ENCODE measurements at places on chromosomes 4 and X. TPM values are rescaled to one million over a fixed set of nuclear protein-coding genes. Genes with fewer than 3 reads are reported as not detected.
A peak's percentile ranks its signal among the peaks of the same experiment; 100 is the strongest.

GRCh38 chrX:12610079-12610478 is 181.1 kb upstream of the PRPS2 start:
- no peak overlapping the region for H3K27ac ChIP-seq
- no peak overlapping the region for H3K4me3 ChIP-seq
- no peak for DNase-seq
- H3K36me3 ChIP-seq = no peaks in the 10 kb centered on the region
- H3K27me3 ChIP-seq = peaks cover 18% of the 10 kb centered on the region
- no peaks in the 10 kb centered on the region for H3K4me1 ChIP-seq

Gene PTCHD1
- total RNA-seq = 0.53 TPM

DNA sequence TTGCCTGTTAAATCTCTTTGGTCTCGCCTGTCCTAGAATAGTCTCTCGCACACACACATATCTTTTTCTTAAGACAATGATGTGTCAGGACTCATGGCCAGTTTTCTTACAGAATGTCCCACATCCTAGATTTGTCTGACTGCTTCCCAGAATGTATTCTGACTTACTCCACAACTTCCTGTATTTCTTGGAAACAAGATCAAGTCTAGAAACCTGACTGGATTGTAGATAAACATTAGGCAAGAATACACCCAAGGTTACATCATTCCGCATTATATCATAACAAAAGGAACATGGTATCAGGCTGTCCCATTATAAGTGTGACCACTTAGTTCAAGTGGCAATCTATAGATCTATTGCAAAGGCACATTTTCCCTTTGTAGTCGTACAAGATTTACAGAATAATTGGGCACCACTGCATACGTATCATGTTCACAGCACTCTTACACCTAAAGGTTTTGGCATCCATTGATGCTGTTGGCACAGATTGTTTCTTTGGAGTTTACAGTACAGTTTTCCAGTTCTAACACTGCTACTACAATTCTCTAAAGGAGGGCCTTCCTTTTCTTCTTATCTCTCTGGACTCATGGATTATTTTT is 56.4 kb downstream of the FBXW7 start:
- no peak overlapping the region for H3K4me3 ChIP-seq
- no peaks in the 10 kb centered on the region for H3K36me3 ChIP-seq
- H3K27me3 ChIP-seq = no peaks in the 10 kb centered on the region
- H3K27ac ChIP-seq = no peak overlapping the region
- H3K4me1 ChIP-seq = no peaks in the 10 kb centered on the region

DNA sequence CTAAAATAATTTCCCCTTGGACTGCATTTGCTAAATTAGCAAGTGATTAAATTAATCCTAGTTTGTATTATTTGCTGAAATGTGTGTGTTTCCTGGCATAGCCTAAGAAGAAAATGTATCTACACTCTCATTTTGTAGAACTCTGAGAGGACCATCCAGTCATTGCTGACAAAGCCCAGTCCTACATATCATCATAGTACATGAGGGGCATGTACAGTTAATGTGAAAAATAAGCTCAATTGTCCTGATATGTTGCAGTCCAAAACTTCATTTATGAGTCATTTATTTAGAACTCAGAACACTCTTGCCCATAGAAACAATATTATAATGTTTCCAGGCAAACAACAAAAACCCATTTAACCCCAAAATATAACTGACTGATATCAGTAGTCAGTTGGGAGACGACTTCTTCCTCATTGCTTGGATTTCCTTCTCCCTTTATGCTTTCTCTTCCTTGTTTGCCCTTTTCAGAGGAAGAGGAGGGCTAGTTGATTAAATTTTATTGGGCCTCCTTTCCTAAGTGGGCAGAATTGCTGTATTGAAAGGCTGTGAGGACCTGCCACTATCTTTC is 26.9 kb upstream of the BBS12 start:
- no peaks in the 10 kb centered on the region for H3K36me3 ChIP-seq
- no peak overlapping the region for H3K27ac ChIP-seq
- no peaks in the 10 kb centered on the region for H3K27me3 ChIP-seq
- no peak overlapping the region for H3K4me3 ChIP-seq
- DNase-seq = no peak

- H3K4me1 ChIP-seq = peaks cover 10% of the 10 kb centered on the region
- no peak for DNase-seq
- no peak overlapping the region for H3K27ac ChIP-seq
- no peaks in the 10 kb centered on the region for H3K36me3 ChIP-seq
These were observed 3.8 kb downstream of the VEGFC start for GRCh38 chr4:176788971-176789370.

DNA sequence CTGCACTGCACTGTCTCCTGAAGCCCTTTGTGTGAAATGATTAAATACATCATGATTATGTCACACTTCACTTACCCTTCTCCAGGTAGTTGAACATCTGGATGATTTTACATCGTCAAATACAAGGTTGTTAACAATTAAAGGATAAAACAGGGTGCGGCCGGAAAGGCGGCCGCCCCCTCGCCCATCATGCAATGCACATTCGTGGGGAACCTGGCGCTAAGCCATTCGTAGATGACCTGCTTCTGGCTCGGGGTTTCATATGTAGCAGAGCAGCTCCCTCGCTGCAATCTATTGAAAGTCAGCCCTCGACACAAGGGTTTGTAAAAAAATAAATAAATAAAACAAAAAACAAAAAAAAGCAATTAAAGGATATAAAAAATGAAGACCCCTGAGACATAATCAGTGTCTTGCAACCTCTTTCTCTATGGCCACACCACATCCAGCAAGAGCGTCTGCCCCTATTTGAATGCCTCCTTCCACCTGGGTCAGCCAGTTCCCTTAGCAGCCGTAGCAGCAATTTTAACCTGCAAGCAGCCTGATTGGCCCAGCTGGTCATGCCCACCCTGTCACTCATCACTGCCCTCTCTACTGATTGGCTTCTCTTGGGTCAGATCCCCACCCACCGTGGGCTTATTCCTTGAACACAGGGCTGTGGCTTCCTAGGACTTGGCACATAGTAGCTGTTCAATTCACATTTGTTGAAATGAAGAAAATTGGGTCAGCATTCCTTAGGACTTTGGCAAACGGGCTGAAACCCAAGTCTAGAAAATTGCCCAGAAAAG is 147.8 kb upstream of the PSAPL1 start:
- no peak overlapping the region for H3K4me3 ChIP-seq
- no peaks in the 10 kb centered on the region for H3K4me1 ChIP-seq
- no peak overlapping the region for H3K27ac ChIP-seq
- no peak for DNase-seq

GRCh38 chr4:184298254-184298653 is 80.6 kb upstream of the ENPP6 start:
- H3K27ac ChIP-seq = no peak overlapping the region
- no peak overlapping the region for H3K4me3 ChIP-seq
- peak; percentile 38 for DNase-seq
- H3K36me3 ChIP-seq = no peaks in the 10 kb centered on the region

- H3K36me3 ChIP-seq = no peaks in the 10 kb centered on the region
- H3K4me1 ChIP-seq = no peaks in the 10 kb centered on the region
- no peaks in the 10 kb centered on the region for H3K27me3 ChIP-seq
These were observed 45.5 kb upstream of the PRKG2 start for GRCh38 chr4:81260443-81261101.

Gene STS
- total RNA-seq = 8.5 TPM

Gene VEGFC
- total RNA-seq = 5.1 TPM

DNA sequence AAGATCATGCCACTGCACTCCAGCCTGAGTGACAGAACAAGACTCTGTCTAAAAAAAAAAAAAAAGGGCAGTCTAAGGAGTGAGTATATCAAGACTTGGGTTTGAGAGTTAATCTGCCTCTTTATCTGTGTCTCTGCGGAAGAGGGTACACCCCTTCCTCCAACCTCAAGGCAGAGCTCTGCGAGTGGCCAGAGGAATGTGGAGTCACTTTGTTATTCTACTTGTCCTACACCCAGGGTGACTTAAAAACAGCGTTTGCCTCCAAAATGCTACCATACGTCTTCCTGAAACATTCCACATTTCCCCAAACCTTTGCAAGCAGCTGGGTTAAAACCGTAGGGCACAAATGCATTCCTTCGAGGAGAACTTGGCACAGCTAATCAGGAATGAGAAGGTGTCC is 199.9 kb downstream of the SHOX start:
- DNase-seq = no peak
- H3K27ac ChIP-seq = no peak overlapping the region
- H3K36me3 ChIP-seq = no peaks in the 10 kb centered on the region
- H3K4me1 ChIP-seq = no peaks in the 10 kb centered on the region
- H3K4me3 ChIP-seq = no peak overlapping the region
- no peaks in the 10 kb centered on the region for H3K27me3 ChIP-seq

Gene SPARCL1
- 314 TPM for total RNA-seq

- H3K4me3 ChIP-seq = no peak overlapping the region
- no peak overlapping the region for H3K27ac ChIP-seq
- H3K4me1 ChIP-seq = peaks cover 9% of the 10 kb centered on the region
- no peak for DNase-seq
These were observed 11.1 kb downstream of the ITIH6 start for GRCh38 chrX:54786967-54787366.

DNA sequence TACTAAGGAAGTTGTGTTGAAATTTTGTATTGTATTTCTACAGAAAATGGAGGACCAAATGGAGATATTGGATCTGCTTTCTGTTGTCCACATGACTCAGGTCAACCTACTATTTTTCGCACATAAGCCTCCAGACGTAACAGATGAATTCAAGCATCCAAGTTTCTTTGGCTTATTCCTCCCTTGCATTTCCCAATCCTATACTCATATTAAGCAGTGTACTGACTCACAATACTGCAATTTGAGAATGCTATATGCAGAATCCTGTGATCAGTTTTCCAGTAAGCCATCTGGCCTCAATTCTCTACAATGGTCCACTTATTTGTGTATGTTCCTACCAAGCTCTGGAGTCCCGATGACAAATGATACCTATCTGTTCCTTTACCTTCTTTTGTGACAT is 75.7 kb downstream of the ASB9 start:
- peak; percentile 87 for DNase-seq
- no peaks in the 10 kb centered on the region for H3K36me3 ChIP-seq
- no peak overlapping the region for H3K4me3 ChIP-seq
- peaks cover 10% of the 10 kb centered on the region for H3K27me3 ChIP-seq
- peak overlapping the region; percentile 15 for H3K27ac ChIP-seq

Gene ZRSR2
- 5.5 TPM for total RNA-seq

GRCh38 chr4:4443821-4444220 is 56.9 kb downstream of the NSG1 start:
- H3K4me1 ChIP-seq = no peaks in the 10 kb centered on the region
- H3K4me3 ChIP-seq = no peak overlapping the region
- no peaks in the 10 kb centered on the region for H3K27me3 ChIP-seq
- peaks cover 3% of the 10 kb centered on the region for H3K36me3 ChIP-seq
- H3K27ac ChIP-seq = no peak overlapping the region
- DNase-seq = no peak

Gene PABPC1L2B
- total RNA-seq = 0.04 TPM

- no peaks in the 10 kb centered on the region for H3K27me3 ChIP-seq
- H3K36me3 ChIP-seq = peaks cover 20% of the 10 kb centered on the region
- H3K27ac ChIP-seq = no peak overlapping the region
- H3K4me3 ChIP-seq = no peak overlapping the region
These were observed 65.6 kb downstream of the USO1 start for GRCh38 chr4:75790024-75790423.

- H3K4me3 ChIP-seq = no peak overlapping the region
- DNase-seq = no peak
- no peaks in the 10 kb centered on the region for H3K4me1 ChIP-seq
- H3K27ac ChIP-seq = no peak overlapping the region
- H3K27me3 ChIP-seq = peaks cover 18% of the 10 kb centered on the region
These were observed 65.2 kb upstream of the PHKA2 start for GRCh38 chrX:19049110-19049509.

DNA sequence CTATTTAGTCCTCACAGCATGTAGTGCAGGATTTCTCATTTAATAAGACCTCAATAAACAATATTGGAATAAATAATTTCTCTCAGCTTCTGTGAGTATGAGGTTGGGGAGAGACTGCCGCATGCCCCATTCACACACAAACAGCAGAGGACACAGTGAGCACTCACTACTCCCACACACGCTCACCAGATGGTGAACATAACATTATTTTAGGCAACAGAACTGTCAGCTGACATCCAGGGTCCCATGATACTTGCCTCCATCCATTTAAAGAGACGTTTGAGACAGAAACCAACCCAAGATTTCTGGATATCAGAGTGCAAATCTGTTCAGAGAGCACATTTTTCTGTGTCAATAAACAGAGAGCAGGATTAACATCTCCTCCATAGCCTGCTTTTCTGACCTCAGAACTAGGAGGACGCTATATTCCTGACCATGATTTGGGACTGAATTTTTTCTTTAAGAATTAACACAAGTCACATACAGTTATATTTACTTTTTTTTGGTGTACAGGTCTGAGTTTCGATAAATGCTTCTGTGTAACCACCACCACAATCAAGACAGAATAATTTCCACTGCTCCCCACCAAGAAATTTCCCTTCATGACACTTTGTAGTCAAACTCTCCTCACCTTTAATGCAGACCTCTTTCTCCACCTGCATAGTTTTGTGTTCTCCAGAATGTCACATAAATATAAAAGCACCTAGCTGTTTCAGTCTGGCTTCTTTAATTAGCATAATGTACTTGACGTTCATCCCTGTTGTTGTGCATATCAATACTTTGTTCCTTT is 16.7 kb downstream of the GPRIN3 start:
- H3K27ac ChIP-seq = no peak overlapping the region
- H3K4me1 ChIP-seq = no peaks in the 10 kb centered on the region
- H3K36me3 ChIP-seq = no peaks in the 10 kb centered on the region
- DNase-seq = no peak
- H3K4me3 ChIP-seq = no peak overlapping the region
- no peaks in the 10 kb centered on the region for H3K27me3 ChIP-seq

GRCh38 chrX:75303795-75304194 is 29.9 kb downstream of the UPRT start:
- H3K4me1 ChIP-seq = no peaks in the 10 kb centered on the region
- DNase-seq = peak; percentile 2
- H3K27me3 ChIP-seq = peaks cover 3% of the 10 kb centered on the region
- H3K27ac ChIP-seq = no peak overlapping the region
- H3K36me3 ChIP-seq = no peaks in the 10 kb centered on the region

DNA sequence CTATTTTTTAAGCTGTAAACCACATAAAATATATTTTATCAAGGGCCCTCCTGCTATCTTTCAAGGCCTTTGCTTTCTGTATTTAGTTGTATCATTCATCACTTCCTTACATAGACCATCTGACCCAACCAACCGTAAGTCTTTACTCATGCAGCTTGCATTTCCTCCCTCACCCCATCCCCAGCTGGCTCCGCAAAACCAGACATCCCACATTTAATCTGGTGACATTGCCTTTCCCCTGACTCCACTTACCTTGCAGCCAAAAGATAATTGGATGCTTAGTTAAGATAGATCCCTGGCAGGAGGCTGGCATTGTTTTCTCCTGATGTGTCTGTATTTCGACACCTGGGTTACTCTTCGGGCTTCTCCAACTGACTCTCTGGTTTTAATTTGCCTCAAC is 183.7 kb upstream of the LDB2 start:
- no peak for DNase-seq
- no peak overlapping the region for H3K4me3 ChIP-seq
- no peaks in the 10 kb centered on the region for H3K27me3 ChIP-seq

Gene STATH
- not detected for total RNA-seq

- no peak overlapping the region for H3K4me3 ChIP-seq
- H3K4me1 ChIP-seq = no peaks in the 10 kb centered on the region
- H3K36me3 ChIP-seq = no peaks in the 10 kb centered on the region
- no peak for DNase-seq
These were observed 62.1 kb upstream of the ANTXR2 start for GRCh38 chr4:80134936-80135701.

- no peak overlapping the region for H3K27ac ChIP-seq
- no peak overlapping the region for H3K4me3 ChIP-seq
- no peaks in the 10 kb centered on the region for H3K27me3 ChIP-seq
- H3K36me3 ChIP-seq = no peaks in the 10 kb centered on the region
- H3K4me1 ChIP-seq = no peaks in the 10 kb centered on the region
These were observed 82.2 kb upstream of the BMP2K start for GRCh38 chr4:78693777-78694456.
